Activated CD4-positive, alpha-beta T cell treated with anti-CD3 and anti-CD28 coated beads for 24 hours (primary cell): ENCODE measurements at places on chromosomes 6 and 20.

DNA sequence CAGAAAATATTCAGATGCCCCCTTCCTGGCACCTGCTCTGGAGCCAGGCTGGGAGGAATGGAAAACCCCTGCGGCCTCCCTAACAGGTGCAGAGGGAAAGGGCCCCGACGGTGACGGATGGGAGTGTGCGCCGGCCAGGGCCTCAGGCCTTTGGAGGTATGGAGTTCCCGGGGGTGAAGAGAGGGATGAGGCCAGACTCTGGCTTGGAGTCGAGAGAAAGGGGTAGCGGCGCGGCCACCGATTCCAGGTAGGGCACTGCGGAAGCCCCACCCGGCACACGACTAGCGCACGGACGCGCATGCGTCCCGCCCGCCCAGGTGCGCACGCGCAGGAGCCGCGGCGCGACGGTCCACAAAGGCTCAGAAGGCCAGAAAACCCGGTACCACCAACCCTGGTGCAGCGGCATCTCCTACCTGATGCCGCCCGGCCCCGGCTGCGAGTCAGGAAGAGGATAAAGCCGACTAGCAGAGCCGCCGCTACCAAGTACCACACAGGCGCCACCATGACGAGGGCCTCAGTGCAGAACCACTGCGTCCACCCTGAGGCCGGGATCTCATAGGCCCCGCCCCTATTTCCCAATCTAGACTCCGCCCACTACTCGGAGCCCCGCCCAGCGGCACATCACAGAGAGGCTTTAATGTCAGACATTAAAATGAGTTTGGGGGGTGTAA, at the start of gene DDRGK1:
Gene DDRGK1 (minus strand): TSS at position 559 of the 671 bp plus-strand sequence. CDS start 55 bp downstream, at position 504.
- DNase-seq: peak; percentile 92

- DNase-seq: no peak
Observed at GRCh38 chr6:31749301-31750036, 9.7 kb downstream of the MSH5 start.

GRCh38 chr6:24394780-24395437, 7.8 kb upstream of the MRS2 start:
- no peak for DNase-seq

DNA sequence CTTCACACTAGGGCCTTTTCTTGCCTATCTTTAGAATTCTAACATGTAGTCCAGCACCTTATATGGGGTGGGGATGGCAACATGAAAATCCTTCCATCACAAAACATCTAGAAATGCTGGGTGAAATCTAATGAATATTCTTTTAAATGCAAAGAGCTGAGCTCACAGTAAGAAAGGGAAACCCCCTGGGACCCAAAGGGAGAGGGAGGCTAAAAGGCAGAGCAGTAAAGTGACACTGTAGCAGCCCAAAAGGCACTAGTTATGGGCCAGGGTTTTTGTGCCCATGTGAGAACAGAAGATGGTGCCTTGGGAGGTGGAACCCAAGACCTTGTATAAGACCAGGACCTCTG, 66.7 kb downstream of the TRAM2 start:
- DNase-seq: no peak

DNA sequence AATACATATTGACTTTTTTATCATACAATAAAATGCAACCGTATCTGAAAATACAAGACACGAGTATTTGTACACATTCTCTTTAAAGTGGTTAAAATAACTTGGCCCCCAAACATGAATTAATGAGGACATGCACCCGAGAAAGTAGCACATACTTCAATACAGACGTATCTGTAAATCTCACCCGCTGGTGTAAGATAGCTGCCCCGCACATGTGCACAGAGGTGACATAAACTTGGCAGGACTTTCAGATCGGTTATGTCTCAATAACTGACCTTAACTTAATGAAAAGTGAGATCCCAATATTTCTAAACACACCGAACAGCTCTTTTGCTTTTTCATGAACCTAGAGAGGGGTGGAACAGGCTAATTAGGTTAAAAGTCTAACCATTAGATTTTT, 91.5 kb upstream of the RPS6KA2 start:
- no peak for DNase-seq

DNA sequence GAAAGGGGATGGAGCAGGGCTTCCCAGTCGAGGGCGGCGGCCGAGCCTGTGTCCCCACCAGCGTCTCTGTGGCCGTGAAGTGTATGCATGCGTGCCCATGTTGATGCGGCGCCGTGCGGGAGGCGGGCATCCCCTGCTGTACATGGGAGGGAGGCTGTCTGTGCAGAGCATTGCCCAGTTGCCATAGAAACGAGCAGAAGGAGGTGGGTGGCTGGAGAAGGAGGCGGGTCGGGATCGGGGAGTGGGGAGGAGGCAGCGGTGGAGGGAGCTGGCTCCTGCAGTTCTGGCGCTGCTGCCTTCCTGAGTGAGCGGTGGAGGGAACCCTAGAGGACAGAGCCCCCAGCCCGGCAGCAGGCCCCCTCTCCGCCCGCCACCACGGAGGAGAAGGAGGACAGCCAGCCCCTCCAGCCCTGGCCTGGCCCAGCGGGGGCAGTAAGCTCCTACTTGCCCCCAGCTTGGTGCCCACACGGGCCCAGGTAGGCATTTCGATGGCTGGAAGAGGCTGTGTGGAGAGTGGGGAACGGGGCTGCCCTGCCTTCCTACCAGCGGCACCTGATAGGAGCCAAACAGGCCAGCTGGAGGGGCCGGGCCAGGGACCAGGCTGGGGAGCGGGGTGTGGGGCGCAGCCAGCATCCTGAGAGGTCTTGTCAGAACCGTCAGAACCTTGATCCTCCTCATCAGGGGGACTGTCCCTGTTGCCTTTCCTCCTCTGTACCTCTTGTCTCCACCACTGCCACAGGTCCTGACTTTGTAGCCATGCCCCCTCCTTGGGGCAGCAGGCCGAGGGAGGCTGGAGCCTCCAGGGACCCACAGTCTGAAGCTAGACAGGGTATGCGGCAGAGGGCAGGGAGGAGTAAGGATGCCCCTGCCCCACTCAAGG, 41.3 kb downstream of the SPDEF start:
- no peak for DNase-seq

DNA sequence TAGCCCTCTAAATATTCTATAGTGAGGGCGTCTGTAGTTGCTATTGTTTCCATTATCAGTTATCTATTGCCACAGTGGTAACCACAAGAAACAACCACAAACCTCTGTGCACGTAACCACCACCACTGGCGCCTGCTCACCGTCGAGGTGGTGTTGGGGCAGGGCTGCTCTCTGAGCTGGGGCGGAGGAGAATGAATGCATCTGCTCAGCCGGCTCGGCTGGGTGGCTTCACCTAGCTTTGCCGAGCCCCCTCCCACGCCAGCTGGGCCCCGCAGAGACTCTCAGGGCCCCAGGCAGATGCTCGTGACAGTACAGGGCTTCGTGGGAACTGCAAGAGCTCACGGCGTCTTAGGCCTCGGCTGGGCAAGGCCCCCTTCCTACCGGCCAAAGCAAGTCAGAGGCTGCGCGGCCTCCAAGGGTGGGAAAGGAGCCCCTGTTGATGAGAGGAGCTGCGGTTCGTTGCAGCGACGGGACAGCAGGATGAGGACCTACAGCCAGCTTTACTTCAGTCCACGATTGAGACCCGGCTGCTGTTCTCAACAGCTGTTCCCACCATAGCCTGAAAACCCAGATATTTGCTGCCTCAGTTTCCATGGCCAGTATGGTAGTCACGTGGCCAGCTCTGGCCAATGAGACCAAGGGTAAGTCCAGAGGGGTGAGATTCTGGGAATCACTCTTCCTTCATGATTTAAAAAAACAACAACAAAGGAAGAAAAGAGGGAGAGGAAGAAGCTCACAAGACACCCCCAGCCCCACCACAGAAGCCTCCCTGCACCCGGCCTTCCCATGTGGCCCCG, 120.2 kb upstream of the AFDN start:
- DNase-seq: peak; percentile 60

DNA sequence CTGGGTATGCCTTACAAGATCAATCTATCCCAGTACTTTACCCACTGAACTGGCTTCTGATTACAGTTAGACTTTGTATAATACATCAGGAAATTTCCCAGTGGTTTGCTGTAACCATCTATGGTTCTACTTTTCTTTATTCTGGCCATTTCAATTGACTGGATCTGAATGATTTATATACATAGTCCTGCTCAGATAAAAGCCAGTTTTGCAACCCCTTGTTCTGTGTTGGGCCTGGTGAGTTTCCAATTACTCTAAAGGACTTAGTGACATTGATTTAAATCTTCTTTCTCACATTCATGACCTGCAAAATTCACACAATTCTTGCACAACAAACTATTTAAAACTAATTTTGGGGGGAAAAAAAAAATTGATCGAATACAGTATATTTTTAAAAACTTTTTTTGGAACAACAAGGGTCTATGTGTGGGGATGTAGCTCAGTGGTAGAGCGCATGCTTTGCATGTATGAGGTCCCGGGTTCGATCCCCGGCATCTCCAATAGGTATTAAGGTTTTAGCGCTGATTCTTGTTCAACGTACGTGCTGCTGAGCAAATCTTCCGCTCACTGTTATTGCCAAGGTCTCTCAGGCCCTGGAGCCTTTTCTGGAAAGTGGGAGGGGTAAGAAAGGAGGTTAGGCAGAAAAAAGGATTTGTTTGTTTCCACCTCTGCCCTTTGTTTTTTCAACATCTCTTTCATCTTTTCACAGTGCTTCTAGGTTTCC, 117.5 kb downstream of the GPX5 start:
- peak; percentile 52 for DNase-seq

DNA sequence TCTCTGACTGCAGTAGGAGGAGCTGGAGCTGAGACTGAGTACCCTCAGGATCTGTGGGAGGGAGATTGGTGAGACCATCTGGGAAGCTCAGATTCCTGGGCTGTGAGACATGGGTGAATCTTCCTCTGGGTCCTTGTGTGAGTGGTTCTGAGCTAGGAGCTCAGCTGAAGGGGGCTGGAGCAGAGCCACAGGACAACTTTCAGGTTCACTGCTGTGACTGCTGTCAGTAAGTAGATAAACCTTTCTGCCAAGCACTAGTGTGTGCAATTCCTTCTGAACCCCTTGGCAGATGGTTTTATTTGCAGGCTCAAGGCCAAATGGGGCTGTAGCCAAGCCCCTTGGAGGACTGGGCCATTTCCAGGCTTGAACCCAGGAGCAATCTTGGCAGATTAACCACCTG, 49.6 kb upstream of the SNAP91 start:
- DNase-seq: no peak

DNA sequence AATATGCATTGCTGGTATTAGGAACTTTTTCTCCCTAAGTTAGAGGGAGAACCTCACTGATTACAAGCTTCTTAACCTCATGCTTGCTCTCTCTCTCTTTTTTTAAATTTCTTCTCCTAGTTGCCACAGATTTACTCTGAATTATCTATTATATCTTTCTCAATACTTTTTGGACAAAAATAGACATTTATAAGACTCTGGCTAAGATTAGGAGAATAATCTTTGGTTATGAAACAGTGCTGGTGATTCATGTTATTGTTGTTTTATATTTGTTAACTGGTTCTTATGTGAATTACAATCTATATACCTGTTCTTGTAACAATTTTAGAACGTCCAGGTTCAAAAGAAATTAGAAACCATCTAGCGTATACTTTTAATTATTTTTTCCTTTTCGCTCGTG, 187.8 kb downstream of the OGFRL1 start:
- no peak for DNase-seq

DNA sequence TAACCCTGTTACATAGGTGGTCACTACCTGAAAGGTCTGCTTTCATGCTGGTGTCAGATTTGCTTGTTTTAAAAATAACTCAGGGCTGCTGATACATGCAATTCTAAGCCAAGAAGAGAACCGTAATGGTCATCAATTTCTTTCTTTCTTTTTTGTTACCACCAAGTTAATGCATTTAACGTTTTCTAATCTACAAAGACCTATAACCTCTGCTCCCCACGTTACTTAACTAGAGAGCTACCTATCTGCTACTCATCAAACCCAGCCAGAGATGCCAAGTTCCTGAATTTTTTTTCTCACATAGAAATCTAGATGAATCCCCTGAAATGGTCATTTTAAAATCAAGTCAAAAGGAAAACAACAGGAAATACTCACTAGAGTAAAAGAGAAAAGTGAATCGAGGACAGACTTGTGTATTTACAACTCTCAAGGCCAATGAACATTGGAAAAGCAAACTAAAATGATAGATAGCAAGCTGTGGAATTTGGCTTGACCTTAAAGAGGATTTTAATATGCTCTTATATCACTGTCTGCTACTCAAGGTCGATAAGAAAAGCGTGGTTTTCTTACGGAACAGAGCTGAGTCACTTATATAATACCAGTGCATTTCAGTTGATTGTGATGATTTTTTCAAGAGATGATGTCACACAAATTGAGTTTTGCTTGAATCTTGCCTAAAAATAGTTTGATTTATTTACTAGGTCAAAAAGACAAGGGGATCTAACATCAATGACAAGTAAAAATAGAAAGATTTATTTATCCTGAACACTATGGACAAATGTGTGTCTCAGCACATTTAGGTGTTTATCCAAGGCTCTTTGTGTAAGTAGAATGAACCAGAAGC, 67.9 kb downstream of the SGK1 start:
- no peak for DNase-seq

DNA sequence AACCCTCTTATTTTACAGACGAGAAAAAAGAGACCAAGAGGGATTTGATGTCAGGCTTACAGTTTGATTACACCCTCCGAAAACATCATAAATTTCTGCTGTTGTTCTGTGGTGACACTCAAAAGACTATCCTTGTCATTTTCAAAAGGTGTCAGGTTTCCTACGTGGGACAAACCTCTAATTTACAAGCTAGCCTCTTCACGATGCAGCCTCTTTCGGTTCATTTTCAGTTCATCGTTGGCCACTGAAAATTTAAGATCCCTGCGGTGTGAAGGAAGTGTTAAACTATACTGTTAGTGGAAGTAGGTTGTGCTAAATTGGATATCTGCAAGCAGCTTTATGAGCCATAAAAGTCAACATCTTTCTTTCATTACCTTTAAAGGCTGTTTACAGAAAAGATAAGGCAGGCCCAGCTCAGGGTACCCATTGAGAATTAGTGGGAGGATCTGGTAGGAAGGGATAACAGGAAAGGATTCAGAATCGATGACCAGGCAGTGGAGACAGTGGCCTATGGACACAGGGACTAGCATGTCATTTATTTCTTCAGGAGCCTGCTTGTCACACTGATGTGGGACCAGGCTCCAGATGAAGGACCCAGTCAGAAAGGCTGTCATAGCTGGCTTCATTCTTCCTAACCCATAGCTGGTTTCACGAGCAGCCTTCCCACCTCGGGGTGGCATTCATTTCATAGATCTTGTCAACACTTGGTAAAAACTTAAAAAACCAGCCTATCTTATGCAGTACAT, 329.1 kb upstream of the SOX4 start:
- no peak for DNase-seq

DNA sequence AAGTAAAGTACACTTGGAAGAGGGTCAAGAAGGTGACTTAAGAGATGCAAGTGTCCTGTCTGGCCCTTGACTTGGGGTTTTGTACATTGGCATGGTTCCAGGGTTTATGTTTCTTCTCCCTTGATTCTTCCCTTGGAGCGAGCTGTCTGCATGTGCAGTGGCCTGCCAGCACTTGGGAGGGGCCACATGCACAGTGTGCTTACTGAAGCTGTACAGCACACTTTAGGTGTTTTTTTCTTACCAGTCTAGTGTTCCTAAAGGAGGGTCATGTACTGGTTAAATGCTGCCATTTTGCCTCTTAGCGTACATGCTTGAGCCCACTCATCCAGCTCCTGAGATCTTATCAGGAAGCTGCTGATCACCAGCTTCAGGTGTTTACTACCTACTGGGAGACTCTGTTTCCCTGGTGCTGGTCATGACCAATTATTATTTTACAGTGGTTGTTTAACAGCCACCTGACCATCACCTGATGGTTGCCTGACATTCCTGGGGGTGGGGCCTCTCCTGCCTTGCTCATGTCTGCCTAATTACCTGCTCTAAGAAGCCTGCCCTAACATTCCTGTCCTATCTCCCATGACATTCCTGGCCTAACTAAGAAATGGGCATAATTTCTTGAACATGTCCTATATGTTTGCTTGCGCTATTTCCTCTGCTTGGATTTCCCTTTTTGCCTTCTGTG, 182.9 kb downstream of the MCHR2 start:
- no peak for DNase-seq
